GM23248 (cell line): ENCODE measurements at places on chromosomes 5 and 9.

DNA sequence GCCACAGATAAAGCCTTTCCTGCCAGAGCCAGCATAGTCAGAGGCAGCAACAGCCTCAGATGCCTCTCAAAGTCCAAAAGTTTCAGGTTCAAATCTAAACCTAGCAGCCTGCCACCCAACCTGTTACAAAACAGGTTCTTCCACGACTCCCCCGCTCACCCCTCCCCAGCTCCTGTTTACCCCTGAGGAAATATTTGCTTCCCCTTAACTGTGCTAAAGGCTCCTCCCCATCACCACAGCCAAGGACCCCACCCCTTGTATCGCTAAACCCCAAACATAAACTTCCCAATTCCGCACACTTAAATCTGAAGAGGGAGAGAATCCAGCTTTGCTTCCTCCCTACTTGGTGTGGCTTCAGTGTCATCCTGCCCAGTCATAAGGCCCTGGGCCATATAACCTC is 15.4 kb upstream of the VDAC1 start:
- no peak for DNase-seq

DNA sequence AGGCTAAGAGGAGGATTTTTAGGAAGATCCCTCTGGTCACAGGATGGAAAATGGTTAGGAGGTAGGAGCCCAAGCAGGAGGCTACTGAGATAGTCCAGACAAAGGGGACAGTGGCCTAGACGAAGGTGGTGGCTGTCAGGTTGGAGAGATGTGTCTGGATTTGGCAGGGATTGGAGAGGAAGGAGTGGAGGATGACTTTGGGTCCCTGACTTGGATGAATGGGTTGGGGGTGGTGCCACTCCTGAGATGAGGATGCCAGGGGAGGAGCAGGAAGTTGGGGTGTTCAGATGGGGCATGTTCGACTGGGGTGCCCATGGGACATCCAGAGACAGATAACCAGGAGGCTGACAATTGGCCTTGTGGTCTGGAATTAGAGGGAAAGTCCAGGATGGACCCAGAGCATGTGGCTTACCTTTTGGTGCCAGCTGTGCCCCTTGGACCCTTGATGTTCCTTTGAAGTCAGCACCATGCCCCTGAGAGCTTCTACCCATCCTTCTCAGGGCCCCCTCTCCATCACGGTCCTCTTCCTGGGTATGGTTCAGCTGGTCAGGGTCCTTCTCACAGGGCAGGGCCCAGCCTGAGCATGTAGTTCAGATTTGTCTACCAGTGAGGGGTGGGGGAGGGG is 15.1 kb upstream of the IGFBPL1 start:
- no peak for DNase-seq

GRCh38 chr5:125476901-125477585 is 730.6 kb upstream of the ZNF608 start:
- no peak for DNase-seq

- DNase-seq = peak; percentile 25
Observed at GRCh38 chr5:143946837-143947236, 134.9 kb downstream of the HMHB1 start.

- DNase-seq = no peak
Observed at GRCh38 chr5:170178814-170179213, 54.0 kb upstream of the C5orf58 start.

GRCh38 chr9:133115604-133116345 is 5.3 kb downstream of the RALGDS start:
- peak; percentile 87 for DNase-seq

DNA sequence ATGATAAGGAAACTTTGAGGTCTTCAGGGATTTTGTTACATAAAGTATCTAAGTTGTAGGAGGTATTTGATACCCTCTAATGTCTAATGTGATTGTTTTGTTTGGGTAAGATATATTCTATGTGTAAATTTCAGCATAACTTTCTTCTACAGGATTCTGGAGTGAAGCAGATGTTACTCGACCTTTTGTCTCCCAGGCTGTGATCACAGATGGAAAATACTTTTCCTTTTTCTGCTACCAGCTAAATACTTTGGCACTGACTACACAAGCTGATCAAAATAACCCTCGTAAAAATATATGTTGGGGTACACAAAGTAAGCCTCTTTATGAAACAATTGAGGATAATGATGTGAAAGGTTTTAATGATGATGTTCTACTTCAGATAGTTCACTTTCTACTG is 6.0 kb downstream of the MRPS30 start:
- no peak for DNase-seq

GRCh38 chr5:95374061-95374460 is 17.1 kb upstream of the FAM81B start:
- no peak for DNase-seq

DNA sequence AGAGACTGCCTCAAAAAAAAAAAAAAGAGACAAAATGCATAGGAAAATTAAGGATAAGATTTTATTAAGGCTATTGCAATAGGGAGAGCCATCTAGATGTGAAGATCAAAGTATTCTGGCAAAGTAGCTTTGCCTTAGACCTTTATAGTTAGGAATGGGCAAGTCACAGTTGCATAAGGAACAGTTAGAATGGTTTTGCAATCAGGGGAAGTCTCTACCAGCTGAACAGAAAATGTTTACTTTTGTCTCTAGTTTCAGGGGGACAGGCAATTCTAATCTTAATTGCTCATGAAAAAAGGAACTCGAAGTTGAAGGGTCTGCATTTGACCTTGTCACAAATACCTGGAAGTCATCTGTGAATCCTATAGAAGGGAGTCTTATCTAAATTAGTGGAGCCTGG is 13.1 kb upstream of the ATP6V1G1 start:
- DNase-seq = no peak

DNA sequence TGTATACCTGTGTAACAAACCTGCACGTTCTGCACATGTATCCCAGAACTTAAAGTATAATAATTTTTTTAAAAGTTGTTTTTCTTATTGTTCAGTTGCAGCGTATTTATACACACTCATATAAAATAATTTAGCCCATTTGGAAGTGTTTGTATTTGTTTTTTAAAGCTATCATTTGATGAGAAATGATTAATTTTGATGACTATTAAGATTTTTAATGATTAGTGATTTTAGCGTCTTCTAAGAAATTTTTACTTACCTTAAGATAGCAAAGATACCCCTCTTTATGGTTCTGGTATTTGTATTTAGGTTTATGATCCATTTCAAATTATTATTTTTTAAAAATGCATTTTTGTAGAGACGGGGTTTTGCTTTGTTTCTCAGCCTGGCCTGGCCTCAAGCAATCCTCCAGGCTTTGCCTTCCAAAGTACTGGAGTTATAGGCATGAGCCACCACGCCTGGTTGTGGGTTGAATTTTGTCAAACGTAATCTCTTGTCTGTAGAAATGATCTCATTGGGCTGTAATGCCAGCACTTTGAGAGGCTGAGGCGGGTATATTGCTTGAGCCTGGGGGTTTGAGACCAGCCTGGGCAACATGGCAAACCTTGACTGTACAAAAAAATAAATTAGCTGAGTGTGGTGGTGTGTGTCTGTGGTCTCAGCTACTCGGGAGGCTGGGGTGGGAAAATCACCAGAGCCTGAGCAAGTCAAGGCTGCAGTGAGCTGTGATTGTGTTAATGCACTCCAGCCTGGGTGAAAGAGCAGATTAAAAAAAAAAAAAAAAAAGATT is 26.9 kb downstream of the CSNK1G3 start:
- peak; percentile 41 for DNase-seq

GRCh38 chr5:132961887-132962286 is 1.5 kb downstream of the AFF4 start:
- DNase-seq = peak; percentile 88

DNA sequence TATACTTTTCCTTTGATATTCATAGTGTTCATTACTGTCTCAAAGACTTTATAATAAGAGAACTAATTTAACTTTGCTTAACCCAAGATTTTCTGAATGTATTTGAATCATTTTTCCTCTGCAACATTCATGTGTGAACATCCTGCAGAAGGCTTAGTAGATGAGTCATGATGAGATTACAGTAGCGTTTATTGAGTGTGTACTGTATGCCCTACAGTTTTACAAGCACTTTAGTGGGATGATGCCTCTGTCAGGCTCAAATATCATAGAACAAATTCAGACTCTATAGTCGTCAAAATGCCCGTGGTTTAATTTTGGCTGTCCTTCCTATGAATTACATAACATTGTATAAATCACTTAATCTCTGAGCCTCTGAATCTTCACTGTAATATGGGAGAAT is 41.2 kb downstream of the FYB1 start:
- peak; percentile 68 for DNase-seq

GRCh38 chr5:80216096-80216495 is 39.8 kb downstream of the SERINC5 start:
- no peak for DNase-seq

DNA sequence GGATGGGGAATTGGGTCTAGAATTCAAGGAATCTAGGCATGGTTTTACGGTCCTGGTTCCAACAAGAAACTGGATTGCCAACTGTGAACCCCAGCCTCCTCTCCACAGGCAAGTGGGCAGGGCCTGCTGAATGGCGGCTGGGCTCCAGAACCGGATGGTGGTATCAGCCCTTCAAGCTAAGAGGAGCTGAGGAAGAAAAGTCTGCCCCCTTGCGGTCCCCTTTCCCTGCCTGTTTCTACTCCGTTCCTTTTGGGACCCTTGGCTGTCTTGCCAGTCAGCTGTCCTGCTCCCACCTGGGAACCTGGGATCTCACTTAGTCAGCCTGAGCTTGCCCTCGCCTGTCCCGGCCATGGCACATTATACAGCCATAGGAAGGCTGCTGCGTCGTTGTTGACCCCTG is 234.4 kb upstream of the DAPK1 start:
- DNase-seq = no peak

DNA sequence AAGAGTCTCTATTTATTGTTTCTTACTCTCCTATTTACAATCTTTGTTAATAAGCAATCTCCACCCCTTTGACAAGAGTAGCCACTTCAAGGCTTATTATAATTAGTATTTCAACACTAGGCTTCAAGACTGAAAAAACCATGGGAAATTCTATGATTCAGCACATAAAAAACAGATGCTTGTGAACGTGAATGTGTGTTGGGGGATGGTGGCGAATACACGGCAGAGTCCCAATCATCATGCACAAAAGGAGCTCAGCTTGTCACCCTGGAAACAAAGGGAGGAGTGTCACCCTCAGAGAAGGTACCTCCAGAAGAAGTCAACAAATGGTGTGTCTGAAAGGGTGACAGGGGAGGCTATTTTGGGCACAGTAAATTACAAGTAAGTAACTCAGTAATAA is 157.2 kb upstream of the RETREG1 start:
- DNase-seq = peak; percentile 84

- DNase-seq = peak; percentile 93
Observed at GRCh38 chr9:115135821-115136778, 18.1 kb upstream of the TNC start.

- peak; percentile 50 for DNase-seq
Observed at GRCh38 chr5:158203261-158203660, 344.3 kb upstream of the CLINT1 start.

GRCh38 chr5:106521701-106522100 is 1149.0 kb downstream of the EFNA5 start:
- peak; percentile 13 for DNase-seq

GRCh38 chr5:22896152-22896551 is 43.0 kb upstream of the CDH12 start:
- no peak for DNase-seq

DNA sequence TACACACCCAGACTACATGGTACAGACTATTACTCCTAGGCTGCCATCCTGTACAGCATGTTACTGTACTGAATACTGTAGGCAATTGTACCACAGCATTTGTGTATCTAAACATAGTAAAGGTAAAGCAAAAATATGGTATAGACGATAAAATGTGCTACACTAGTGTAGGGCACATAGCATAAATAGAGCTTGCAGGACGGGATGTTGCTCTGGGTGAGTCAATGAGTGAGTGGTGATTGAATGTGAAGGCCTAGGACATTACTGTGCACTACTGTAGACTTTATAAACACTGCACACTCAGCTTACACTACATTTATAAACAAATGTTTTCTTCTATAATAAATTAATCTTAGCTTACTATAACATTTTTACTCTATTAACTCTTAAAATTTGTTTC is 25.6 kb downstream of the ANKRD55 start:
- DNase-seq = peak; percentile 53

DNA sequence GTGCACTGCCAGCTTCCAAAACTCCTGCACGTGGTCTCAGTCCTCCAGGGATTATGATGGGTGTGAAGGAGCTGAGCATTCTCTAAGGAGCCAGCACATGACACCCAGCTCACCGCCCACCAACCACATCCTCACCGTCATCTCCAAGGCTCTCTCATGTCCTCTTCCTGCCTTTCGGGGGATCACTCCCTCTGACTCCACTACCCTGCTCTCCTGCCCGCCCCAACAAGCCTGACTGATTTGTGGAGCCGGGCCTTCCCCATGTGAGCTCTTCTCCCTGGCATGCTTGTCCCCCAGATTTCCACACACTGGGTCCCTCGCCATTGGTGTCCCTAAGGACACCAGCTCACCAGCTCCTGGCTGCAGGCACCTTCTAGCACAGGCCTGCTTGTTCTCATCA is 1.9 kb downstream of the ABO start:
- no peak for DNase-seq

GRCh38 chr9:36762958-36763357 is 190.3 kb downstream of the MELK start:
- no peak for DNase-seq

GRCh38 chr5:168747987-168748777 is 169.0 kb upstream of the PANK3 start:
- peak; percentile 43 for DNase-seq

DNA sequence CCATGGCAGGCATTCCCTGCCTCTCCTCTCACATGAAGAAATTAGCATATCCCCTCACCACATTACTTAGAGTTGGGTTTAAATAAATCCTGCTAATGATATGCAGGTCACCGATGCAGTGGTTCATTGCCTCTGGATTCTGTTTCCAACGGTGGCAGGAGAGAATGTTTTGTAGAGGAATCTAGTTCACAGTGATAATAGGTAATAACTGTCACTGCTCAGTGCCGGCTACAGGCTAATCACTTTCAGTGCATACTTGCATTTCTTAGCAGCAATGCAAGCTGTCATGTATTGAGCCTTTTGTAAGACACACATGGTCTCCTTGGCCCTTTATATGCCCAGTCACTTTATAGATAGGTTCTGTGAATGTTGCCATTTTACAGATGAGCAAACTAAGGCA is 59.5 kb upstream of the INSYN2B start:
- DNase-seq = no peak

- DNase-seq = peak; percentile 96
Observed at GRCh38 chr5:181241393-181241975, 2.2 kb downstream of the RACK1 start.

DNA sequence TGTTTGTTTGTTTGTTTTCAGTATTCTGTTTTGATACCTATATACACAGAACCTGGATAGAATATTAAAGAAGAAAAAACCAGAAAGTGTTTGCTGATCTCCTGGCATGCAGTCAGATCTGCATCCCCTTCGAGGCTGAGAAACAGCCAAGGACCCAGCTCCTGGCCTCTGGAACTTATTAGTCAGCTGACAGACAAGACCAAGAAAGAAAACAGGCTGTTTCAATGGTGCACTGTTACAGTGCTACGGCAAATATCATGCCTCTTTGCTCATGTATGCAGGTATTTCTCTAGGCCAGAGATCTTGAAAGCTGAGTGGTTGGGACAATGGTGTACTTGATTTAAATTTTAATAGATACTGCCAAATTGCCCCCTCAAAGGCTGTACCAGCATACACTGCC is 95.0 kb downstream of the C5orf15 start:
- no peak for DNase-seq

- DNase-seq = no peak
Observed at GRCh38 chr5:66291771-66292170, 147.7 kb downstream of the SREK1 start.
